ENCODE measurements at places on chromosomes 7 and 10.

GRCh38 chr7:120583899-120584586 lies 273.9 kb downstream of the TSPAN12 start:
- peak; percentile 98 for DNase-seq

GRCh38 chr7:149855361-149856305 lies 17.5 kb downstream of the ZNF862 start:
- peak; percentile 97 for DNase-seq

DNA sequence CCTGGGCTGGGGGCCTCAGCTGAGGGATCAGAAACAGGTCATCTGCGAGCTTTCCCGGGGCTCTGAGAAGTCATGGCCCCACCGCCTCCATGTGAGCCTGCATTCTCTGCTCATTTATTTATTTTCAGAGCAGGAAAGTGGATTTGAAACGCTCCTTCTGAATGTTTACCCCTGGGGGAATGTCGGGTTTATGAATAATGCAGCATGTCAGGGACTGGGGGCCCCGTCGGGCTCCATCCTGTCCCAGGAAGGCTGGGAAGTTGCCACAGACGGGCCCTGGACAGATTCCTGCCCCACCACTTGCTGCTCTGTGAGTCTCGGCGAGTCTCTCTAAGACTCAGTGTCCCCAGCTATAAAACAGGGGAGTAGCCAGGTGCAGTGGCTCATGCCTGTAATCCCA lies 11.9 kb upstream of the GTF2IRD1 start:
- DNase-seq, result no peak

- peak; percentile 43 for DNase-seq
Measured at GRCh38 chr7:64951250-64951848, 39.5 kb downstream of the ZNF117 start.

DNA sequence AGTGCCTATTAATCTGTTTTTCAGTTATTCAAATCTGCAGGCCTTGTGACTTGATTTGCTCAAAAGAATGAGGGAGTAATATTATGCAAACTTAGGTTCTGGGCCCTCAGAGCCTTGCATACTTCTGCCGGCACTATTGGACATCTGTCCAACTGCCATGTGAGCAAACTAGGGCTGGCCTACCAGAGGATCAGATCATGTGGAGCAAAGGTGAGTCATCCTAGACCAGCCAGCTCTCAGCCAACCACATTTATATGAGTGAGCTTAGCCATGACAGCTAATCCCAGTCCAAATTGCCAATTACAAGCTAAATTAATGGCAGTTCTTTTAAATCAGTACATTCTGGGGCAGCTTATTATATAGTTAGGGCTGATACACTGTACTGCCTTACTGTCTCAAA lies 69.6 kb downstream of the SDHAF3 start:
- DNase-seq, result peak; percentile 35

Data from fibroblast of upper back skin (primary cell).